ENCODE measurements at places on chromosomes 6 and 20.
A peak's percentile ranks its signal among the peaks of the same experiment; 100 is the strongest.

- no peak for DNase-seq
Measured at GRCh38 chr20:20483328-20483727, 115.4 kb downstream of the INSM1 start.

GRCh38 chr6:156826290-156826955, 49.2 kb downstream of the ARID1B start:
- peak; percentile 46 for DNase-seq

DNA sequence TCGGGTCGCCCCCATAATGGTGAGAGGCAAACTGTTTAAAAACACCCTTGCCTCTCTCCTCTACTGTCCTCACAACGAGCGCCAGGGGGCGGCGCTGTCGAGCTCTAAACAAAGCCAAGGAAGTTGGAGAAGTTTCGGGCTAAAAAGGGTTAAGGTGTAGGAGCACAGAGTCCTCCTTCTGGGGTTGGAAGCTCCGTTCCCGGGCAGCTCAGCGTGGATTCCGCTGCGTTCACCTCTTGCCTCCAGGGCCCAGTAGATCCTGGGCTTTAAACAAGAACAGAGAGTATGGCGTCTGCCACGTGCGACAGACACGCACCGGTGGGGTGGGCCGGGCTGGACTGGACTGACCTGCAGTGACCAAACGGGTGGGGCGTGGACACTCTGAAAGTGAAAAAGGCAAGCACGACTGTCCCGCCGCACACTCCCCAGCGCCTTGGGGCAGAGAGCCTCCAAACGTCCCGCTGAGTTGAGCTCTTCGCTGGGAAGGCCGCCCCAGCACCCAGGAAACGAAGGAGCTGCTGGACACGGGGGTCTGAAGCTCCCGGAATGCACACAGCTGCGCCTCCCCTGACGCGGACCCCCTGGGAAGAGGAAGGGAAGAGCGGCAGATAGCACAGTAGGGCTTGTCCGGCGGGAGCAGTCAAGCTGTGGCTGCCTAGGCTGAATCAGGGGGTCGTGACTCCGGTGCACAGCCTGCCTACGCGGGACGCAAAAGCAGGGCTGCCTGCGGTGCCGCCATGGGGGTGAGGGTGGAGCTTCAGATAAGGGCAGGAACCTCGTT, 1.6 kb upstream of the THBD start:
- DNase-seq = peak; percentile 78

GRCh38 chr6:112169541-112169940, 82.2 kb downstream of the FAM229B start:
- DNase-seq = no peak

GRCh38 chr6:41894366-41895299, 542 bp downstream of the USP49 start:
- peak; percentile 3 for DNase-seq

GRCh38 chr6:139126255-139126654, 8.6 kb upstream of the HECA start:
- DNase-seq = no peak

GRCh38 chr6:20882014-20882413, 347.8 kb downstream of the CDKAL1 start:
- DNase-seq = no peak

- DNase-seq = no peak
Measured at GRCh38 chr6:63553208-63553607, 19.1 kb upstream of the LOC128125822 start.

DNA sequence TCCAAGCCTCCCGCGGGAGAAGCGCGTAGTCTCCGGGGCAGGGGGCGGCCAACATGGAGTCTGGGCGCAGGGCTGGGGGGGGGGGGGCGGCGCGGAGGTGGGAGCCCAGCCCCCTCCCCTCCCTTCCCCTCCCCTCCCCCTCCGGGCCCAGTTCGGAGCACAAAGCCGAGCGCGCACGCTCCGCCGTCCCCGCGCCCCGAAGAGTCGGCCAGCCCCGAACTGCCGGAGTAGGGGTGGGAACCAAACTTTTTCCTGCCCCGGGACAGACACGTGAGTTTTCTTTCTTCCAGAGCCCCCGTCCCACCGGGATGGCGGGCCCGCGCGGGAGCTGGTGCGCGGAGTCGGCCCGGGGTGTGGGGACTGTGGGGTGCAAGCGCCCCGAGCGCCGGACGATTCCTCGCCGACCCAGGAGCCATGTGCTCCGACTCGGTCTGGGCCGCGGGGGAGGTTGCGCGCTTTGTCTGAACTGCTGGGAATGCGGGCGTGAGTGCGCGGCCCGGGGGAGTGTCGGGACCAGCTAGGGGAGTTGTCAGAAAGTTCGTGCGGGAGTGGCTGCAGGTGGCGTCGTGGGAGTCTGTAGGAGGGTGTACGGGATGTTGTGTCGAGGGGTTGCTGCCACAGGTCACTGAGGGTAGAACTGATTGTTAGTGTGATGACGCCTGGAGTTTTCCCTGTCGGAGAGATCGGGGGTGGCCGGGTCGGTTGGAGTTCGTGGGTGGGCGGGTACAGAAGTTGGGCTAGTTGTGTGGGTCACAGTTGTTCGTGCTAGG, 1.2 kb downstream of the TGIF2 start:
- DNase-seq = peak; percentile 67

DNA sequence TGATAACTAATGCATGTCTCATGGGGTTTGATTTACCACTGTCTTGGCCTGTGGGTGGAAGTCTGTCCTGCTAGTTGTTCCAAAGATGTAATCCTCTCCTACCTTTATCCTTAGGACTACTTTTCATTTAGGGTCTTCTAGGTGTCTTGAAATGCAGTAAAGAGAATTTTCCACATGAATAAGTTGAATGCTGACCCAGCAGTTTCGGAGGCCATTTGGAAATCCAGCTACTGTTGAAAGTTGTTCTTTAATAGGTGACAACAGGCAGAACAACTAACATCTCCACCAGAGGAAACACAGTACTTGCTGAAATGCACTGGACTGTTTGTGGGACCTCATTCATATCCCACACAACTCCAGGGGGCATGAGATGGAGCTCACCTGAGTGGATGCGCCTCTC, 478.1 kb downstream of the BTBD3 start:
- no peak for DNase-seq

- DNase-seq = peak; percentile 89
Measured at GRCh38 chr6:1607516-1608221, 2.0 kb upstream of the FOXC1 start.

DNA sequence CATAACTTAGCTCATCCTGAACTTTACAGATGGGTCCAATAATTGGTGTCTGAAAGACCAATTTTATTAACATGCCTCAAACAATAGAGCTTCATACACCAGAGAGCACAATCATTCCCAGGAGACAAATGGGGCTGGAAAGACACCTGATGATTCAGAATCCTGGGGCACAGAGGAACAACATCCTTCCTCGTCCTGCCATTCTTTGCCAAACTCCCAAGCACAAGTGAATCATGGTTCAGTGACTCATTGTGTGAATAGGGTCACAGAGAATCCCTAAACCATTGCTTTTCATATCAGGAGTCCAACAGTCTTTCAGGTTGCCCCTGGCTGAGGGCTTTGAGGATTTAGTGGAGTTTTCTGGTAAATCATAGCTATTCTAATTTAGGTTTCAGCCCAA, 266.4 kb upstream of the BMP2 start:
- DNase-seq = no peak

GRCh38 chr6:91288741-91289140, 701.9 kb upstream of the MAP3K7 start:
- DNase-seq = no peak

DNA sequence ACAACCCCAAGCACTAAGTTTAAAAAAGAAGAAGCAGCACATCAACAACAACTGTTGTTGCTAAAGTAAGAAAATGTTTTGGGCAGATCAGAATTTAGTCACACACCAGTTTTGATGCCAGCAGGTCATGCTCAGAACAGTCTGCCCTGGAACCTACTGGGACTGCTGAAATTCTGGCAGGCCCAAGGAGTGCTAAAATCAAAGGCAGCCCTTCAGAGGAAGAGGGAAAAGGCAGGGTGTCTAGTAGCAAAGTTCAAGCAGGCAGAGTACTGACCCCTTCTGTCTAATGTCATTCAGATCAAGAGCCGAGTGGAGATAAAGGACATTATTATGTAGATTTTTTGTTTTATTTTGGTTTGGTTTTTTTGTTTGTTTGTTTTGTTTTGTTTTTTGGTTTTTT, 96.6 kb upstream of the LOC128125822 start:
- no peak for DNase-seq

GRCh38 chr20:35517125-35517524, 12.3 kb downstream of the C20orf173 start:
- DNase-seq = no peak

DNA sequence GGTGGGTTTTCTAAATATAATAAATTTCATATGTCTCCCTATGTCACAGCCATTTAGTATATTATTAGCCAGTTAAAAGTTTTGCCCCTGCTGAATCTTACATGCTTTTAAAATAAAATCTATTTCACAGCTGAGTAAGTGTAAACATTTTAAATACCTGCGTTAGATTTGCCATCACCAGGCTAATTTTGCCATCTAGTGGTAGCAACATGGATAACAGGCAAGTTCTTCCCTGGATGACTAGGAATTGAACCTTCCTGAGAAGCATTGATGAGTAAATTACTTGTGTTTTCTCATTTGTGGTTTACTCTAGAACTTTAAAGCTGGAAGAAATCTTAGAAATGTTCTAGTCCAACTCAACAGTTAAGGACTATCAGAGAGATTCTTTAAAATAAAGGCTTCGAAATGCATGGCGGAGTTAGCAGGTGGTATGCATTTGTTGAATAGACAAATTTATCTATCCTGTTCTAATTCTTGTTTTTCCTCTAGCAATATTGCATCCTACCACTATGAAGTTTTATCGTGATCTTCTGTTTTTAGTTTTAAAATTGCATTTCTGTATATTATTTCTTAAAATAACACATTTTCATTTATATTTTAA, 2.6 kb downstream of the PRSS35 start:
- DNase-seq = peak; percentile 29

DNA sequence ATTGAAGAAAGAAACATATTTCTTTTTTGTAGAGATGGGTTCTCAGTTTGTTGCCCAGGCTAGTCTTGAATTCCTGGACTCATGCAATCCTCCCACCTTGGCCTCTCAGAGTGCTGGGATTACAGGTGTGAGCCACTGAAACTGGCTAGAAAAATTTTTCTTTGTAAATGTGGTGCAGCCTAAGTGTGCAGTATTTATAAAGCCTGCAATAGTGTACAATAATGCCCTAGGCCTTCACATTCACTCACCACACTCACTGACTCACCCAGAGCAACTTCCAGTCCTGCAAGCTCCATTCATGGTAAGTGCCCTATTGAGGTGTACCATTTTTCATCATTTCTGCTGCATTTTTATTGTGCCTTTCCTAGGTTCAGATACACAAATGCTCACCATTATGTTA, 31.4 kb downstream of the NHSL1 start:
- no peak for DNase-seq

GRCh38 chr6:56947924-56948323, 7.0 kb upstream of the BEND6 start:
- DNase-seq = no peak

DNA sequence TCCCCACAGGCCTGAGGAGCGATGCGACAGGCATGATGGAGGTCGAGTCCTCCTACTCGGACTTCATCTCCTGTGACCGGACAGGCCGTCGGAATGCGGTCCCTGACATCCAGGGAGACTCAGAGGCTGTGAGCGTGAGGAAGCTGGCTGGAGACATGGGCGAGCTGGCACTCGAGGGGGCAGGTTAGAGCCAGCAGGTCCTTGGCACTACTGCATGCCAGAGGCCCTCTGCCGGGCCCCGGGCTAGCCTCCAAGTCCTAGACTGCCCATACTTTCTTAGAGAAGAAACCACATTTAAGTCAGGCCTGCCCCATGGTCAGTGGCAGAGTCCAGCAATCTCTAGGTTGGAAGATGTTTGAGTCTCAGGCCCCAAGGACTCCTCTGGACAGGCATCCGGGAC, 32.1 kb downstream of the PKIG start:
- DNase-seq = no peak

GRCh38 chr6:25177500-25178028, 101.6 kb upstream of the CARMIL1 start:
- DNase-seq = no peak

DNA sequence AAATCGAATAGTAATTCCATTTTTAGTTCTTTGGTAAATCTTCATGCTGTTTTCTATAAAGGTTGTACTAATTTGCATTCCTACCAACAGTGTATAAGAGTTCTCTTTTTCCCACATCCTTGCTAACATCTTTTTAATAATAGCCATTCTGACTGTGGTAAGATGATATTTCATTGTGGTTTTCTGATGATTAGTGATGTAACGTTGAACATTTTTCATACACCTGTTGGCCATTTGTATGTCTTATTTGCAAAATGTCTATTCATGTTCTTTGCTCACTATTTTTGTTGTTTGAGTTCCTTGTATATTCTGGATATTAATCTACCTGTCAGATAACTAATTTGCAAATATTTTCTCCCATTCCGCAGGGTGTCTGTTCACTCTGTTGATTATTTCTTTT, 64.5 kb downstream of the LIN28B start:
- no peak for DNase-seq

DNA sequence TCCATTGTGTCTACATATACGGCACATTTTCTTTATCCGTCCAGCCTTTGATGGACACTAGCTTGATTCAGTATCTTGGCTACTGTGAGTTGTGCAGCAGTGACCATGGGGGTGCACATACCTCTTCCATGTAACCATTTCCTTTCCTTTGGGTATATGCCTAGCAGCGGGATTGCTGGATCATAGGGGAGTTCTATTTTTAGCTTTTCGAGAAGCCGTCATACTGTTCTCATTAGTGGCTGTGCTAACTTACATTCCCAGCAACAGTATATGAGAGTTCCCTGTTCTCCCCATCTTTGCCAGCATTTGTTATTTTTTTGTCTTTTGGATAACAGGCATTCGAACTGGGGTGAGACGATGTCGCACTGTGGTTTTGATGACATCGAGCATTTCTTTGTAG, 395.0 kb downstream of the SMOC2 start:
- DNase-seq = no peak

DNA sequence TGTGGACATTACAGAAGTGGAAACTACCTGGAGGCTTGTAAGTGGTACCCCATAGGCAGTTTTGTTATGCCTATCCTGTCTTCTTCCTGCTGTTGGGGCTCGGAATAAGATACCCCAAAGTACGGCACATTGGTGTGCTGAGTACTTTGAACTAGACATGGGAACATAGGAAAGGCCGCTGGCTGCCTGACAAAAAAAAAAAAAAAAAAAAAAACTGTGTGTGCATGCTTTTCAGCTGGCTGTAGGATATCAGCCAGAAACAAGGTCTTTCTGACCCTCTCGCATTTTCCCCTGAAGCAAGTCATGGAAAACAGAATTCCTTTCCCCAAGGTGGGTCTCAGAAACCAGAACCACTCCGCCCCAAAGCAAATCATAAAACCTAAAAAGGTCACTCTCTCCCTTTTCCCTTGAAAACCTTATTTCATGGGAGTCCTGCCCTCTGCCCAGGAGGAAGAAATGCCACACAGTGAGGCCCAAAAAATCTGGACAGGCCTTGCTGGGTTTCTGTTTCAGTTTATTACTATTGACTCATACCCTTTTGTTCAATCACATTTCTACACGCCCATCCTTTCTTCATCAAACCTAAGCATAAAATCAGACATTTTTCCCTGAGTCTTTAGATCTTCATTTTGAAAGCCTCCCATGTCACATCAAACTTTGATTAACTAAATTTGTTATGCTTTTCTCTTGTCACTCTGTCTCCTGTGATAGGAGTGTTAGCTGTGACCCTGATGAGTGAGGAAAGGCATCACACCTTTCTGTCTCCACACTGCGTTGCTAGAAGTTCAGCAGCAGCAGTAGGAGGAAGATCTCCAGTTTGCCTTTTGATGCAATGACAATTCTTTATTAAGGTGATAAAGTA, 17.2 kb downstream of the SLC2A12 start:
- DNase-seq = no peak
